ENCODE measurements at places on chromosomes 7 and 10.

DNA sequence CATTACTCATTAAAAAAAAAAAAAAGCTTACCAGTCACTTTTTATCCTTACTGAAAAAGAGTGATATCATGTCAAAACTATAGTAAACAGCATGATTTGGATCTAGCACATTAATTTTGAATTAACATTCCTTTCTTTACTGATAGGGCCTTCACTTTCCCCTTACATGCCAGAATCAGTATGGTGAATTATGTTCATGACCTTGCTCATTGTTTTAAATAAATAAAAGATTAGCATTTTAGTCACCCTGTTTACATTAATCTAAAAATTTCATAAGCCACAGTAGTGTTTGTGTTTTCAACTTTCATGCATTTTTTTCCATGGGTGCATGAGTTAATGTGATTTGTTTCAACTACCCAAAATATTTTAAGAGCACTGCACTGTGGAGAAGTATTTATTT is 160.8 kb downstream of the TFEC start:
- DNase-seq: no peak

DNA sequence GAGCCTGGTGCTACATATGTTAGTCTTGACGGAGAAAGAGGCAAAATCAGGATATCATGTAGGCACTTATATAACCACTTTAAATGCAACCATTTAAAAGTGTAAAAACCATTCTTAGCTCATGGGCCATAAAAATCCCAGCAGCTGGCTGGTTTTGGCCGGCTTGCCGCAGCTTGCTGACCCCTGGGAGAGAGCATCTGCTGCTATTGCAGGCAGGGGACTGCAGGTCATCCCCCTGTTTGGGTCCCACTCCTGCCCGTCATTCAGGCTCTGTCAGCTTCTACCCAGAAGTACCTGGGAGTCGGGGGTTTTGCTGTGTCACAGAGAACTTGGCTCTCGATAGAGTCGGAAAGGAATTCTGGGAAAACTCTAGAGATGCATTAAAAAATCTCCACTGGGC is 187.4 kb downstream of the CUX1 start:
- no peak for DNase-seq

DNA sequence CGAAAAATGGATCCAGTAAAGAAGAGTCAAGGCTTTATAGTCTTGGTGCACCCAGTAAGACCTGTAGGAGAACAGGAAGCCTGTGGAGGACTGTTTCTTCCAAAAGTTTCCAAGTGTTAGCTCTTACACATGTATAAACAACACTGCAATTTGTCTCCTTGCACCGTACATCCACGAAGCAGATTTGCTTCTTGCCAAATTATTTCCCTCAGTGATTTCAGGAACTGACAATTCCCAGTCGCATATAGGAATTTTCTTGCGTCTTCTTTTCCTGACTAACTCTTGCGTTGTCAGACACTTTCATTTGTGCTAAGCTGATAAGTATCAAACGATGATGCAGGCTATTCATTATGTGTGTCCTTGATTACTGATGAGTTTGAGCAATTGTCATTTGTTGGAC is 182.1 kb downstream of the PKD1L1 start:
- DNase-seq: no peak

DNA sequence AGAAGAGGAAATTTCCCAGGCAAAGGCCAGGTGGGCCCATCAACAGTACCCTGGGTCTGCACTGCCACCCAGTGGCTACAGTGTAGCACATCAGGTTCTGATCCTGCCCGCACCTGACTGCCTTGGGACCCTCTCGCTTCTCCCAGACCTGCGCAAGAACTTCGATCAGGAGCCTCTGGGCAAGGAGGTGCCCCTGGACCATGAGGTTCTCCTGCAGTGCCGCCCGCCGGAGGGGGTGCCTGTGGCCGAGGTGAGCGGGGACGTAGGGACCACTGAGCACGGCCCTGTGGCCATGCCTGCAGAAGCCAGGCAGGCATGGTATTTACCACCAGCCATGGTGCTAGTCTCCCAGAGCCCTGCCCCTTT is 33.9 kb upstream of the SLC29A3 start:
- no peak for DNase-seq

GRCh38 chr10:88866454-88866853 is 13.6 kb upstream of the STAMBPL1 start:
- no peak for DNase-seq

DNA sequence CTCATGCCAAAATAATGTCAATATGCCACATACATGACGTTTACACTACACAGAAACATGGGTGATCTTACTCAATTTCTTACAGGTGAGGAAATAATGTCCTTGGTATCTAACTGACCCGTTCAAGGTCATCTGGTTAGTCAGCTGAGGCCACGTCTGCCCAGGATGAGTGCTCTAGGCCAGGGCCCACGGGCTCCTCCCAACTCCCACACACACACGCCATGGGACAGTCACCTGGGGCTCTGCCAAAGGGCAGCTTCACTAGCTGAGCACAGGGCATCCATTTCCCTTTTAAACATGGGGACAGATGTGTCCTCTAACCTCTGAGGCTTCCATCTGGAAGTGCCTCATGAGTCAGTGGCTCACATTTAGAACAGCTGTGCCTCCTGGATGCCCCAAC is 123.9 kb downstream of the TNS3 start:
- peak; percentile 82 for DNase-seq

DNA sequence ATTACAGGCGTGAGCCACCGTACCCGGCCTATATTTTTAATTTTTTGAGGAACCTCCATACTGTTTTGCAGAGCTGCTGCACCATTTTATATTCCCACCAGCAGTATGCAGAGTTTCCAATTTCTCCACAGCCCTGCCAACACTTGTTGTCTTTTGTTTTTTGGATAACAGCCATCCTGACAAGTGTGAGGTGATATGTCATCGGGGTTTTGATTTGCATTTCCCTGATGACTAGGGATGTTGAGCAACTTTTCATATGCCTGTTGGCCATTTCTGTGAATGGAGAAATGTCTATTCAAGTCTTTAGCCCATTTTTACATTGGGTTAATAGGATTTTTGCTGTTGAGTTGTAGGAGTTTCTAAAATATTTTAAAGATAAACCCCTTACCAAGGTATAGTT is 22.2 kb downstream of the ENTPD7 start:
- DNase-seq: no peak

DNA sequence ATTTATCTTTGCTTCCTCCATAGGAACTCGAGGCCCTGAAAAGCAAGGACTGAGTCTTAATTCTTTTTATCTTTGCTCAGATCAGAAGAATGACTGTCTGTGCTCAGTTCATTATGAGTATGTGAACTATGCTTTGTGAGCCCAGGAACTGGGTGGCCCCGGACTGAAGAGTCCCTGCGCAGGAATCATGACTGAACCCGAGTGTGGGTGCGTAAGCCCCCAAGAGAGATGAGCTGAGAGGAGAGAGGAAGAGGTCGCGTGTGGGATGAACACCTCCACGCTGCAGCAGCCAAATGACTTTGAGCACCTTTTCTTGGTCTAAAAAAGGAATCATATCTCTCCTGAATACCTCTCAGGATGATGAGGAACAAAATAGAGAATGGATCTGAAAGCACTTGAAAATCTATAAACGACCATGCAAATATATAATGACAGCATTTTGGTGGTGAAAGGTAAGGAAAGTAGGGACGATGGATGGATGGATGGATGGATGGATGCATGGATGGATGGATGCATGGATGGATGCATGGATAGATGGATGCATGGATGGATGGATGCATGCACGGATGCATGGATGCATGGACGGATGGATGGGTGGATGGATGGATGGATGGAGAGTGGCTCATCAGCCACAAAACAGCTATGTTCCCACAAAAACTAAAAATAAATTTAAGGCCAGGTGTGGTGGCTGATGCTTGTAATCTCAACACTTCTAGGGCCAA is 19.8 kb downstream of the FAM171A1 start:
- no peak for DNase-seq

DNA sequence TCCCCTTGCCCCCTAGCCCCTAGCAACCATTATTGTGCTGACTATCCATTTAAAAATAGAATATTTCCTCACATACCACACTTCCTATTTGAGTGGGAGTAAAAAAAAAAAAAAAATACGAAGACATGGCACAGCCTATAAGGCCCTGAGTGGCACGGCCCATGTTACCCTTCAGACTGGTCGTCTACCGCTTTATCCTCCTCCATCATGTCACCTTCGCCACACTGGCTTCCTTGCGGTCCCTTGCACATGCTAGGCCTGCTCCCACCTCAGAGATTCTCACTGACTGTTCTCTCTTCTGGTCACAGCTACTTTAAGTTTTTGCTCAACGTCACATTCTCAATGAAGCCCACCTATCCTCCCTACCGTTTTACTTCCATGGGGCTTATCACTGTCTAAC is 130.3 kb downstream of the ATE1 start:
- no peak for DNase-seq

DNA sequence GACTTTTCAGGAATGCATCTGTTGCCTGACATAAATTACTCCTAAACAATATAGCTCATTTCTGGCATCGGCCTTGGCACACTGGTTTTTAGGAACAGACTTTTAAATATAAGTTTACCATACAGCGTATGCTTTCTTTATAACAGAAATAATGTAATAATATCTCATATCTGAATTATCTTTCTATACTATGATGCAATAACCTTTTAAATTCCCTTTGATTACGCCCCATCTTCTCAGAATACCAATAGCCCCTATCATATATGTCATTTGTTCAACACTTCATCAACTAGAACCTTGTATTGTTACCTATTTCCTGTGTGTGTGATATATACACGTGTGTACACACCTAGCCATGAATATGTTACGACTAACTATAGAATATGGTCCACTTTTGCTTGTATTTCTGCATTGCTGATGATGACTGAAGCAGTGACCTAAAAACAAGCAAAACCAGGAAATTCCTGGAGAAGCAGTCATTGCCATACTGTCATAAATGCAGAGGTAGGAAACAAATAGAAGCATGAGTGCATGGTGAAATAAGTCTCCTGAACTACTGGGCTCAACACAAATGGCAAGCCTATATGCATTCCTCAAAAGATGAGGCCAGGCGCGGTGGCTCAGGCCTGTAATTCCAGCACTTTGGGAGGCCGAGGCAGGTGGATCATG is 618.4 kb upstream of the NRP1 start:
- no peak for DNase-seq

GRCh38 chr10:83274088-83274487 is 865.2 kb upstream of the GHITM start:
- DNase-seq: no peak

- DNase-seq: no peak
Observed at GRCh38 chr10:124032971-124033886, 60.2 kb downstream of the CHST15 start.
